ENCODE measurements at places on chromosomes 7 and 10. TPM values are rescaled to one million over a fixed set of nuclear protein-coding genes. Genes with fewer than 3 reads are reported as not detected.

DNA sequence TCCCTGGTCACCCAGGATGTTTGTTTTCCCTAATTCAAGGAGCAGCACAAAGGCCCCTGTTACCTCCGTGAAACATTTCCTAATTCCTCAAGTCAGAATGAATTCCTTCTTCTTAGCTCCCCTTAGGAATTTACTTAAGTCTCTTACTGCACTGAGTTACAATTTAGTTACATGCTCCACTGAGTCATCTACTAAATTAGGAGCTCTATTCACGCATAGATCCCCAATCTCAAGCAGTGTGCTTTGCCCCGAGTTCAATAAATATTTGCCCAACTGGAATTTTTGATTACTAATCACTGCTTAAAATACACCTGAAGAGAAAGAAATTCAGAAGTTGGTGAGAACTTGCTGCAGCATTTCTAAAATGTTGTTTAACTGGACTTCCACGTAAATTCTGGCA is 329.4 kb upstream of the MYO3A start:
- no peaks in the 10 kb centered on the region for H3K36me3 ChIP-seq
- H3K27ac ChIP-seq, result no peak overlapping the region
- no peaks in the 10 kb centered on the region for H3K27me3 ChIP-seq
- no peak for DNase-seq

- no peak overlapping the region for H3K27ac ChIP-seq
- no peaks in the 10 kb centered on the region for H3K27me3 ChIP-seq
- H3K4me1 ChIP-seq, result no peaks in the 10 kb centered on the region
- H3K36me3 ChIP-seq, result no peaks in the 10 kb centered on the region
- no peak overlapping the region for H3K4me3 ChIP-seq
Measured at GRCh38 chr10:117860823-117861222, 185.9 kb downstream of the RAB11FIP2 start.

- no peak for DNase-seq
- no peaks in the 10 kb centered on the region for H3K36me3 ChIP-seq
- no peaks in the 10 kb centered on the region for H3K4me1 ChIP-seq
- H3K27me3 ChIP-seq, result peaks cover 3% of the 10 kb centered on the region
- no peak overlapping the region for H3K4me3 ChIP-seq
Measured at GRCh38 chr7:104093127-104093526, 103.7 kb upstream of the RELN start.

DNA sequence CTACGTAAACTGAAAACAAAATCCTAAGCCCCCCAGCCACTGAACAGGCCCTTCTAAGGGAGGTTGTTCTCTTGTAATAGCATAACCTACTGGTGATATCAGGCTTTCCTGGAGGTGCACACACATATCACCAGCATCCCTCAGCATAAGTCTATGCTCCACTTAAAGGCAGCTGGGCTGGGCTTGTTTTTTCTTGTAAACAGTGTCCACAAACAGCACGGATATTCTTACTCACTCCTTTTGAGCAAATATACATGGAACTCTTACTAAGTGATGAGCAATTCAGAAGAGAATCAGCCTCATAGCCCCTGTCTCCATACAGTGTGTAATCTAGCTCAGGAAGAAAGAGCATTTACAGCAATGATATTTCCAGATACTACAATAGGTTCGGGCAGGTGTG is 2.4 kb downstream of the LRIT1 start:
- no peak overlapping the region for H3K27ac ChIP-seq
- H3K4me3 ChIP-seq, result no peak overlapping the region
- DNase-seq, result no peak
- no peaks in the 10 kb centered on the region for H3K36me3 ChIP-seq
- H3K4me1 ChIP-seq, result no peaks in the 10 kb centered on the region

DNA sequence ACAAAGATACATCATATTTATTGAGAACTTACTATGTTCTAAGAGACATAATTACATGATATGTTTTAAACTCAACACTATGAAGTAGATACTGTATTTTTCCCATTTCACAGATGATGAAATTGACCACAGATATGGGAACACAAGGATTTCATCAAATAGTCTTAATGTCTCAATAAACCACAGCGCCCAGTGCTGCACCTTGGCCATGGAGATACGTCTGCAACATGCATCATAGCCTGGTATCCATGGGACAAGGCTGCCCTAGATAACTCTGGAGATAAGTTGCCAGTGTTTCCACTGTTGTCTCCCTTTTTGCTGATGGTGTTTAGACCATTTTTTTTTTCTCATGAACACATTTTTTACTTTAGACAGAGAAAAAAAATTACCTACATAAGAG is 97.5 kb downstream of the GNAT3 start:
- DNase-seq, result no peak
- no peak overlapping the region for H3K27ac ChIP-seq
- H3K36me3 ChIP-seq, result no peaks in the 10 kb centered on the region
- H3K27me3 ChIP-seq, result no peaks in the 10 kb centered on the region

GRCh38 chr7:45709168-45710042 is 135.2 kb downstream of the ADCY1 start:
- H3K27ac ChIP-seq, result no peak overlapping the region
- DNase-seq, result peak; percentile 31
- no peaks in the 10 kb centered on the region for H3K4me1 ChIP-seq

GRCh38 chr10:23155169-23155568 is 36.9 kb upstream of the PTF1A start:
- H3K27ac ChIP-seq, result no peak overlapping the region
- H3K4me1 ChIP-seq, result no peaks in the 10 kb centered on the region
- DNase-seq, result no peak
- H3K36me3 ChIP-seq, result no peaks in the 10 kb centered on the region

DNA sequence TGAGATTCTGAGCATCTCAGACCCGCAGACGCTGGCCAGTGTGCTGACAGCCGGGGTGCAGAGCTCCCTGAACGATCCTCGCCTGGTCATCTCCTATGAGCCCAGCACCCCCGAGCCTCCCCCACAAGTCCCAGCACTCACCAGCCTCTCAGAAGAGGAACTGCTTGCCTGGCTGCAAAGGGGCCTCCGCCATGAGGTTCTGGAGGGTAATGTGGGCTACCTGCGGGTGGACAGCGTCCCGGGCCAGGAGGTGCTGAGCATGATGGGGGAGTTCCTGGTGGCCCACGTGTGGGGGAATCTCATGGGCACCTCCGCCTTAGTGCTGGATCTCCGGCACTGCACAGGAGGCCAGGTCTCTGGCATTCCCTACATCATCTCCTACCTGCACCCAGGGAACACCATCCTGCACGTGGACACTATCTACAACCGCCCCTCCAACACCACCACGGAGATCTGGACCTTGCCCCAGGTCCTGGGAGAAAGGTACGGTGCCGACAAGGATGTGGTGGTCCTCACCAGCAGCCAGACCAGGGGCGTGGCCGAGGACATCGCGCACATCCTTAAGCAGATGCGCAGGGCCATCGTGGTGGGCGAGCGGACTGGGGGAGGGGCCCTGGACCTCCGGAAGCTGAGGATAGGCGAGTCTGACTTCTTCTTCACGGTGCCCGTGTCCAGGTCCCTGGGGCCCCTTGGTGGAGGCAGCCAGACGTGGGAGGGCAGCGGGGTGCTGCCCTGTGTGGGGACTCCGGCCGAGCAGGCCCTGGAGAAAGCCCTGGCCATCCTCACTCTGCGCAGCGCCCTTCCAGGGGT is 703 bp downstream of the RBP3 start:
- no peaks in the 10 kb centered on the region for H3K4me1 ChIP-seq
- H3K36me3 ChIP-seq, result no peaks in the 10 kb centered on the region
- DNase-seq, result no peak
- no peaks in the 10 kb centered on the region for H3K27me3 ChIP-seq
- H3K4me3 ChIP-seq, result no peak overlapping the region

GRCh38 chr7:375901-376305 is 85.9 kb downstream of the FOXL3 start:
- no peaks in the 10 kb centered on the region for H3K36me3 ChIP-seq
- no peaks in the 10 kb centered on the region for H3K27me3 ChIP-seq
- no peak overlapping the region for H3K27ac ChIP-seq

DNA sequence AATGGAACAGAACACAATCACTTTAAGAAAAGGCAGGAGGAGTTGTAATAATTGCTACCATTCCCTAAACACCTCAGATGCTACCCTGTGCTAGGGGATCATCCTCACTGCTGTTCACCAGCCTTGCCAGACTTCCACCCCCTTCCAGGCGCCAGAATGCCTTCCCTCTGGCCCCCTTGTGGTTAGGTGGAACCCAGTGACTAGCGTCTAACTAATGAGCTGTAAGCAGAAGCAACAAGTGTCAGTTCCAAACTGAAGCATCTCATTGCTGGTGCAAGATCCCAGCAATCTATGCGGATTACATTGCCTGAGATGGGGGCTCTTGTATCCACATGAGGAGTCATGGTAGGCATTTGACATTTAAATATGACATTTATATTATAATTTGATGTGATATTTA is 86.6 kb downstream of the FRMD4A start:
- H3K4me1 ChIP-seq, result no peaks in the 10 kb centered on the region
- DNase-seq, result no peak
- no peak overlapping the region for H3K4me3 ChIP-seq
- H3K27me3 ChIP-seq, result peaks cover 10% of the 10 kb centered on the region

GRCh38 chr7:100066953-100067352 is 14.6 kb downstream of the ZNF3 start:
- DNase-seq, result no peak
- H3K36me3 ChIP-seq, result peaks cover 14% of the 10 kb centered on the region
- H3K4me3 ChIP-seq, result no peak overlapping the region
- H3K27me3 ChIP-seq, result no peaks in the 10 kb centered on the region

DNA sequence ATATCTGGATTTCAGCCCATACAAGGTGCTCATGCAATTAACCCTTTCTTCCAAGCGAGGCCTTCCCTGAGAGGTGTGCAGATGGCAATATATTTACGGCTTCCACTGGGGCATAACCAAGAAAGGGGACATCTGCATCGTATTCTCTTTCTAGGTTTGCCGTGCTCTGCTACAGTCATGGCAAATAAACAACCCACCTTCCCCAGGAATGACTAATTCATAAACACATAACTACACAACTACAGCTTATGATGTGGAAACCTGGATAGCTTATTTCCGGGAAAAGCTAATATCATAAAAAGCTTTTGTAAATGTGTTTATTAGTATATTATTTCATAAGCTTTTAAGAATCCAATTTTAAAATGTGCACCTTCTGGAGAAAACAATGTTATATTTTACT is 120.0 kb downstream of the CAMK1D start:
- DNase-seq, result no peak
- no peak overlapping the region for H3K27ac ChIP-seq
- no peaks in the 10 kb centered on the region for H3K27me3 ChIP-seq
- peaks cover 43% of the 10 kb centered on the region for H3K4me1 ChIP-seq
- no peaks in the 10 kb centered on the region for H3K36me3 ChIP-seq

DNA sequence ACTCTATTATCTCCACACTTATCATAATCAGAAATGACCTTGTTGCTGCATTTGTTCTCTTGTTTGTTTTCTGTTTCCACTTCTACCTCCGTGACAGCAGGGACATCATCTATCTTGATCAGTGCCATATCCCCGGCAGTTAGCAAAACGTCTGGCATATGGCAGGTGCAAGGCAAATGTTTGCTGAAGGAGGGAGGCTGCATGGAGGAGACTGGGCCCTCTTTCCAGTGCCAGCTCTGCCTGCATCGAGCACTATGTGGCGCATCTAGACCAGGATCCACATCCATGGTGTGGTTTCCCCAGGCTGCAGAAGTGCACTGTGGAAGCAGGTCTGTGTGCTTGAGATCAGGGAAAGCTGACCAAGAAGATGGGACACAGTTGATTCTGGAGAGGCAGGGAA is 181.2 kb downstream of the KCNMA1 start:
- no peaks in the 10 kb centered on the region for H3K36me3 ChIP-seq
- no peaks in the 10 kb centered on the region for H3K27me3 ChIP-seq
- peak; percentile 48 for DNase-seq
- no peaks in the 10 kb centered on the region for H3K4me1 ChIP-seq
- H3K27ac ChIP-seq, result no peak overlapping the region

DNA sequence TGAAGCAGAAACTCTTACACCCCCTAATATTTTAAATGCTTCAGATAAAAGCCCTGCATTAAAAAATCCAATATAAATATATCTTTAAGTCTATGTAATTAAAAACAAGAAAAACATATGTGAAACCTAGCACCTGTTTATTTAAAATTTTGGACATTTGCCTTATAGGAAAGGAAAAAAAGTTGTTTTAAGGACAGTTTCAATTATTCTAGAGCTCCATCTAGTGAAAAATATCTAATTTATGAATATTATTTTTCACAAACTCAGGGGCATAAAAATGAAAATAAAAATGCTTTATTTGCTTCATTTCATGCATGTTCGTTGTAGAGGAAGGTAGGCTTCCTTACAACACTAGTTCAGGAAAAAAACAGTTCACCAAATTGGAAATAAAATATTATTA is 26.1 kb downstream of the ENKUR start:
- H3K36me3 ChIP-seq, result no peaks in the 10 kb centered on the region
- H3K27me3 ChIP-seq, result no peaks in the 10 kb centered on the region
- H3K4me3 ChIP-seq, result no peak overlapping the region

- H3K4me1 ChIP-seq, result no peaks in the 10 kb centered on the region
- peak overlapping the region; percentile 49 for H3K4me3 ChIP-seq
- no peaks in the 10 kb centered on the region for H3K36me3 ChIP-seq
- H3K27me3 ChIP-seq, result peaks cover 45% of the 10 kb centered on the region
- H3K27ac ChIP-seq, result peak overlapping the region; percentile 86
Measured at GRCh38 chr7:136870866-136871487, 2.5 kb downstream of the CHRM2 start.

DNA sequence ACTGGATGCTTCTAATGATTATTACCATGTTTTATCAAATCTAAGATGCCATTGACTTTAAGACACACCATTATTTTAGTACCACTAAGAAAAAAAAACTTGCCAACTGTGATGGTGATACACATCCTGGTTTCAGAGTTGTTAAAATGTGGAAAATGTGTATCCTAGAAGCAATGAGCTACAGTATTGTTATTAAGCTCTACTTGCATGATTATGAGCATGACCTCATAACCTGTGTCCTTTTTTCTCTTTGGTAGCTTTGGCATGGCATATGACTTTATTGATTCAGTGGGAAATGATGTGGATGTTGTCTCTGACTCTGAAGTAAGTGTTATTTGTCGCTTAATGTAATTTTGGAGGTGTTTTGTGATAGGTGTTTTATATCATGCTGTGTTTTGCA is 3.3 kb downstream of the EDRF1 start:
- no peaks in the 10 kb centered on the region for H3K27me3 ChIP-seq
- H3K4me1 ChIP-seq, result peaks cover 18% of the 10 kb centered on the region

- no peaks in the 10 kb centered on the region for H3K36me3 ChIP-seq
- no peak for DNase-seq
- no peak overlapping the region for H3K4me3 ChIP-seq
Measured at GRCh38 chr10:69712342-69712741, 82.3 kb downstream of the FAM241B start.

GRCh38 chr10:93873420-93874115 is 20.2 kb upstream of the SLC35G1 start:
- no peaks in the 10 kb centered on the region for H3K4me1 ChIP-seq
- no peak overlapping the region for H3K4me3 ChIP-seq
- DNase-seq, result no peak
- no peaks in the 10 kb centered on the region for H3K27me3 ChIP-seq
- no peak overlapping the region for H3K27ac ChIP-seq

GRCh38 chr10:21144047-21144446 is 246.9 kb upstream of the NEBL start:
- no peaks in the 10 kb centered on the region for H3K4me1 ChIP-seq
- H3K36me3 ChIP-seq, result no peaks in the 10 kb centered on the region
- H3K27ac ChIP-seq, result no peak overlapping the region

Gene USP6NL
- 27.0 TPM for total RNA-seq

Gene FAM25G
- not detected for total RNA-seq

Gene GPR22
- total RNA-seq, result not detected

Gene SPDYE2
- total RNA-seq, result not detected

Gene TUBAL3
- total RNA-seq, result 0.40 TPM

Gene GTF2IRD1
- total RNA-seq, result 12.7 TPM
